ENCODE measurements at places on chromosomes 5 and 9.

GRCh38 chr5:166073901-166074581 lies 2217.4 kb upstream of the WWC1 start:
- DNase-seq: no peak

- DNase-seq: no peak
These were observed 38.8 kb downstream of the LPCAT1 start for GRCh38 chr5:1484730-1485578.

- no peak for DNase-seq
These were observed 2.4 kb downstream of the ANXA6 start for GRCh38 chr5:151154931-151155774.

- no peak for DNase-seq
These were observed 11.6 kb downstream of the ABL1 start for GRCh38 chr9:130846487-130847305.

DNA sequence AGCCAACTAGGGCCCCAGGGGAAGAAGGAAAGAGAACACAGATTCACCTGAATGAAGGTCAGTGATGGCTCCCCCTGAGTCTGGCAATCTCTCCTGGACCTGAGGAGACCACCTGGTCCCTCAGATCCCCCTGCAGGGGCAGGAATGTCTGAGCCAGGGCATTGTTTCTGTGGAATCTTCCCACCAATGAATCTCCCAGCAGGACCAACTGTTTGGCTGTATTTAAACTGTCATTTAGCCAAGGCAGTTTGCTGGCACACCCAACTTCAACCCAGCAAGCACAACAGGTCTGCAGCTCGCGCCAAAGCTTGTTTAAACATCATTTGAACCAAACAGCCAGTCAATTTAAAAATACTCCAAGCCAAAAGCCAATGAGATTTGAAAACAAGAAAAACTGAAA lies 92.6 kb downstream of the SH3TC2 start:
- no peak for DNase-seq

- no peak for DNase-seq
These were observed 50.4 kb downstream of the SPATA31C2 start for GRCh38 chr9:88087906-88088305.

- DNase-seq: no peak
These were observed 12.2 kb downstream of the CEP72 start for GRCh38 chr5:624118-624950.

GRCh38 chr9:132548751-132549640 lies 33.4 kb upstream of the BARHL1 start:
- no peak for DNase-seq

DNA sequence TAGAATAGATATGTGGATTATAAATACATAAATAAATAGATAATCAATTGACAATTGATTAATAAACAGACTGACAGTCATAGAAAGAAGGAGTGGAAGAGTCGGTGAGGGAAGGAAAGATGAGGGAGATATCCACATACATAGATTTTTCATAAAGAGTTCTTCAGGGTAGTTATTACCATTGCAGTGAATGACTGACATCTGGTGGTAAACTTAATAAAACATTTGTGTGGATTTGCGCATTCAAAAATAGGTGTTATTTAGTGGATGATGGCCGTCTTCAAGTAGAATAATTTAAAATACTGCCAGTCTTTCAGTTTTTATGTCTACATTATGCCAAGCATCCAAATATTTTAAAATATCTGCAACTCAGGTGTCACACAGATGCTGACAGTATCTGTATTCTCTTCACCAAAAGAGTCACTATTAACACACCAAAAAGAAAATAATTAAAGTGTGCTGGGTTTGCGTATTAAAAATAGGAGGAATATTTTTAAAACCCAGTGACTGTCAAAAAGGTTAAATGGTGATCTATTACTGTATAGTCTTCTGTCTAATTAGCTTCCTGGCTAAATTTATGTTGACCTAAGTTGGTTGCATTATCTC lies 78.8 kb downstream of the GIN1 start:
- DNase-seq: peak; percentile 46

DNA sequence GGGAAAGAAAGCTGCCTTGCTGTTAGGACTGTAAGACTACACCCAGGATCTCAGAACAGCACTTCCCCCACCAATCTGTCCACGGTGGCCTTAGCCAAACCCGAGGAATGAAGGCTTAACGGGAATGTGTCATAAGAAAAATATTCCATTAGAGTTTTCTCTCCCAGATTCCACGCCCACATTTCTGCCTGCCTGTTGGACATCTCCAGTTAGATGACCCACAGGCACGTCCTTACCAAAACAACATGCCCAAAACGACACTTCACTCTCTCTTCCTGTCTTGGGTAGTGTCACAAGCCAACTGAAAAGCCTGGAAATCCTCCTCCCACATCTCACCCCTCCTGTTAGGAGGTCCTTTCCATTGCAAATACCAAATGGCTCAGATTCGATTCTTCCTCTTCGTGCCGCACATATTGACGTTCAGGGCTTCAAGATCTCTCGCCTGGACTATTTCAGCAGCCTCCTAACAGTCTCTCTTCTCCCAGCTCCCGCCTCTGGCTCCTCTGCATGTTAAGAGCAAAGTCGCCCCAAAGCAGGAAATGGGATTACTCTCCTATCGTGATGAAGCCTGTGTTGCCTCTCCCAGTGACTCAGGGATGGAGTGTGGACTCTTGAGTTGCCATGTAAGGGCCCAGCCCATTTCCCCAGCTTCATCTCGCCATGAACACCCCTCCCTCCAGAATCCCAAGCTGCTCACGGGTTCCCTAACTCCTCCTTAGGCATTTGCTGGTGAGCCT lies 159.3 kb downstream of the NR3C1 start:
- DNase-seq: peak; percentile 35

- DNase-seq: no peak
These were observed 443.8 kb downstream of the SPOCK1 start for GRCh38 chr5:137055271-137055872.

- DNase-seq: no peak
These were observed 3.6 kb downstream of the SYNPO start for GRCh38 chr5:150644058-150644457.

DNA sequence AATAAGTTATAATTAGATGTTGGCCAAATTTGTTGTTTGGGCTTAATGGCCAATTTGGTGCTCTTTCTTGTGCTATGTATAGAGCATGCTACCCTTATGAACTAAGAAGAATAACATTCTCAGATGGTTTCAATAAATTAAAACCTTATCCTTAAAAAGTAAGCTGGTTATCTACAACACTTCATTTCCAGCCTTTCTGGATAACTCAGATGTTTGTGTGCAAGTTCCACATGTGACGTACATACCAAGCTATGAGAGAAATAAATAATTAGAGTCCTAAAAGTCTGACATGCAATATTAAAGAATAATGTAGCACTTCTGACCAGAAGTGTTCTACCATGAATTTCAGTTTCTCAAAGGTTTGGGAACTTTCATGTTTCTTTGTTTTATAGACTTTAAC lies 11.7 kb downstream of the MTREX start:
- DNase-seq: no peak

GRCh38 chr9:120324996-120325642 lies 254.8 kb downstream of the CDK5RAP2 start:
- no peak for DNase-seq

GRCh38 chr9:104988539-104988938 lies 60.6 kb upstream of the ABCA1 start:
- no peak for DNase-seq

GRCh38 chr9:117153021-117153420 lies 261.8 kb downstream of the ASTN2 start:
- no peak for DNase-seq

- peak; percentile 5 for DNase-seq
These were observed 56.2 kb downstream of the DUSP1 start for GRCh38 chr5:172714491-172715420.

DNA sequence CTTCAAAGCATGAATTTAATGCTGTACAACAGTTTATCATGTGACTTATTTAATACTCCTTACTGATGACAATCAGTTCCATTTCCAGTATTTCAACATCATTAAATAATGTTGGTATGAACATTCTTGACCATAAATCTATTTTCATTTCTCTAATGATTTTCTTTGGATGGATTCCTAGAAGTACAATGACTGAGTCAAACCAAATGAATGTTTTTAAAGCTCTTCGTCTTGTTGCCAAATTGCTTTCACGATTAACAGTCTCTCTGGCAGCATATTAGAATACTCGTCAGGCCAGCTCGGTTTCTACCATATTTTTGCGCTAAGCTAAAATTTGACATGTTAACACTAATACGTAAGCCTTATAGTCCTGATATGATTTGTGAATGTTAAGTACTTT lies 197.0 kb downstream of the TRPM3 start:
- DNase-seq: no peak

DNA sequence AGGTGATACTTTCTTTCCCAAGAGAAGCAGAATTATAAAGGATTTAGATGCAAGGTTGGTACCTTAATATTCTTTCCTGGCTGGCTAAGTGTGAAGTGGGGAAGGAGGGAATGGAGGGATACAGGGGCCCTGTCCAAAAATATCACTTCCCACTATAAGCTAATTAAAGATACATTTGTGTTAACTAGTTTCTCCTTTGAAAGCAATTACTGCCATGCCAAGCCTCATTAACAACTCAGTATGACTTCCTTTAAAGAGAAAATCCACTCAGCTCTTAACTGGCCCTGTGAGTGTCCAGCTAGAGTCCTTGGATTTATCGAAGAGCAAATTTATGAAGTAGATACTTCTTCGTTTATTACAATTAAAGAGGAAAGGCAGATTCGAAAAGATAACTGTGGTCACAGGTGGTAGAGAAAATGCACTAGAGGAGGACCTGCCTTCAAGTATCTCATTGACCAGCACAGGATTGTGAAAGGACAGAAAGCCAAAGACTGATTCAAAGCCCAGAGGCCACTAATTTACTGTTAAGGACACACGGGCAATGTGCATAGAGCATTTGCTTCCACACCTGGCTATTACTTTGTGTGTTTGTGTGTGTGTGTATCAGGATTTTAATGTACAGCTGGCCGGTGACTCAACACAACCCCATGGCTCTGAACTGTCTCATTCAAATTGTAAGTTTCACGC lies 11.2 kb upstream of the GLDC start:
- DNase-seq: no peak

DNA sequence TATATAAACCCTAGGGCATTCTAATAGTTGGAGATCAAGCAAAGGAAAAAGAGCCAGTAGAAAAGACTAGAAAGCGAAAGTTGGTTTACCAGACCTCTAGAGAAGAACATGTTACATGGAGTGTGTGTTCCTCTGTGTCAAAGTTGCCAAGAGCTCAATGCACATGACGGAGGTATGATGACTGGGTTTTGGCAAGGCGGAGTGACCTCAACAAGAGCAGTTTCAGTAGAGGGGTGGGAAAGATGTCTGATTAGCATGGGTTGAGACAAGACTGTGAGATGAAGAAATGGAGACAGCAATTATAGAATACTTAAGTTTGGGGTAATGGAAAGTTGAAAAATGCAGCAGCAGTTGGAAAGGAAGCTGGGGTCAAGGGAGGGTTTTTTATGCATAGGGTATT lies 1.6 kb downstream of the ANKDD1B start:
- no peak for DNase-seq

DNA sequence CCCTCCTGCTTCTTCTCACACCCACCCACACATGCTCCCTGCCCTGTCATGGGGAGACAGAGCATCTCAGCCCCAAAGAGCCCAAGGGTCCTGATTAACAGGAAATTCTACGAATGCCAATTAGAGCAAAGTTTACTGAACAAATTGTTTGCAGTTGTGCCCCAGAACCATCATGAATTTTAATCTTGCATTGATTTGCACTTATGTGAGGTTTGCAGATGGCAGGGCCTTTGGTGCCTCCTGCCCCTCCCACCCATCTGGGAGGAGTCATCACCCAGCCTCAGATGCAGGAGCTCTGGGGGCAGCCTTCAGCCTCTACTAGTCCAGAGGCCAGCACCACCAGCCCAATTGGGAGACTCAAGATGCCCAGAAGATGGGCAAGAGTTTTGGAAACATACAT lies 80.8 kb downstream of the PCDH1 start:
- DNase-seq: no peak

DNA sequence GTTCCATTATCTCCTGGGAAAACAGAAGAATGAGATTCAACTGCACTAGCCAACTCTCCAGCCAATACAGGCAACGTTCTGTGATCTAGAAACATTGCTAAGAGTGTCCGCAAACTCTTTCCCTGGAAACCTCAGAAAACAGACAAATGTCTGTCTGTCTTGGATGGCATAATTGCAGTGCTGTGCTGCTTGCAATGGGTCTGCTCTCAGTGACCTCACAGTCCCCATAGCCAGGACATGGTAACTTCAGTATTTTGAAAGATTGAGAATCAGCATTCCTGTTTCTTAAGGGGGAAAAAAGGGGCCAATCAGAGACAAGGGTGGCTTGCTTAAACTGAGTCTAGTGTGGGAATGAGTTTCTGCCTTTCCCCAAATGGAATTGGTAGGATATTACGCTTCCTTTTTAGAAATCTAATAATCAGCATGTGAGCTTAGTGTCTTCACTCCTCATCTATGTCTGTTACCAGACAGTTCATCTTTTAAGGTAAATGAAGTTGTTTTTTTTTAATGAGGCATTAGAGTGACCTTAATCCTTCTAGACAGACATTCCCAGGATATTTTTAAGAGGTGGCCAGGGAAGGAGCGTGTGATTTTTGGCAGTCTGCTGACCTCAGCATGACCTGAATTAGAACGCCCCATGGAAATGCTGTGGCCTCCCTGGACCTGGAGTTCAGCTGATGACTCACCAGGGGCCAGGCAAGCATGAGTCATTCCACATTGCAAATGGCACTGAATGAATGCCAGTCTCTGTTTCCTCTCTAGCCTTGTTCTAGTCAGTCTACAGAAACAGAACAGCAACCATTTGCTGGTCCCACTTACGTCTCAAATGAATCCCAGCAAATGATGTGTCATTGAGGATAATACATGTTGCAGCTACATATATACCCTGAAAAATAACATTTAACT lies 210.2 kb upstream of the ACTBL2 start:
- DNase-seq: no peak

DNA sequence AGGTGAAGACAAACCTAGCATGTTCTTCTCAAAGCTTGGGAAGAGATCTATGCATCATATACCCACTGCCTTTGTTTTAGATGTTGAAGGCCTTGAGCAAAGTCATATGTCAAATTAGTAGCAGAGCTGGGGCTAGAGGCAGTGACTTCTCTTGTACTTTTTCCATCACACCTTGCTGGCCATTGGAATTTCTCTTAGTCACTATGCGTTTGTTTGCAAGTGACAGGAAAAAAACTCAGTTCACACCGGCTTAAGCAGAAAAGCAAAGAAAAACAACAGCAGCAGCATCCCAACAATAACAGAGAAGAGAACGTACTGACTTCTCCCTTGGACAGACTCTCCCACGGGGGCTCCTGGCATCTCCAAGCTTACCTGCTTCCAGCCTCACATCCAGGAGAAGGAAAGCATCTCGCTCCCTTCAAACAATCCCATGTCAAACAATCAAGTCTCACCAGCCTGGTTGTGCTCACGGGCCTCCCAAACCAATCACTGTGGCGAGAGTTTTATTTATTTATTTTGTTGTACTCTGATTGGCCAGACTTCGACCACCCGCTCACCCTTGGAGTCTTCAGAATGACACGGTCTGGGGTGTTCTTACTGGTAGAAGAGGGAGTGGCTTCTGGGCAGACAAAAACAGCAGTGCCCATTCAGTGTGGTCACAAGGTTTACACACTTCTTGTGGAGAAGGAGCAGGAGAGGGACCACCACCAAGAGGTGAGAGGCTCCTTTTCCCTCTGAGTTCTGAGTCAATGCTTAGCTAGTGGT lies 83.8 kb upstream of the STC2 start:
- no peak for DNase-seq

Measured in NCI-H2171 treated with DMSO at 0.1 percent for 48 hours (cell line).